EH (cell line): ENCODE measurements at places on chromosomes 13 and 19.

GRCh38 chr13:51846756-51847155, 1.8 kb upstream of the TMEM272 start:
- DNase-seq = no peak

DNA sequence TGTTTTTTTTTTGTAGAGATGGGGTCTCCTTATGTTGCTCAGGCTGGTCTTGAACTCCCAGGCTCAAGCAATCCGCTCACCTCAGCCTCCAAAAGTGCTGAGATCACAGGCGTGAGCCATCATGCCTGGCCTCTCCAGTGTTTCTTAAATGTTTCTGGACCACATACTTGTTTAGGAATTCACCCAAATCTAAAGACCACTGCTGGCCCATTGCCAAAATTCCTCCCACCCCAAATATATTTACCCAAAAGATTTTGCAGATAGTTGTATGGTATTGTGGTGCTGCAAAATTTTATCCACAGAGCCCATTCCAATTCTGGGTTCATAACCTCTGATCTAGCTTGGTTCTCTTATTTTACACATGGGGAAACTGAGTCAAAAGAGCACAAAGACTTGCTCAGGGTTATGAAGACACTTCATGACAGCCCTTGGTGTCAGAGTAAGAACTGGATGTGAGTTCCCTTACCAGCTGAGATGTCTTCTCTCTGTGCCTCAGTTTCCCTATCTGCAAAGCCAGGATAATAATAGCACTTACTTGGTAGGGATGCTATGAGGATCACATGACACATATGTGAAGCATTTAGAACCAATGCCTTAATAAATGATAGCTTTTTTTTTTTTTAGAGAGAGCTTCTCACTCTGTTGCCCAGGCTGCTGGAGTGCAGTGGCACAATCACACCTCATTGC, 10.9 kb downstream of the NFILZ start:
- no peak for DNase-seq

DNA sequence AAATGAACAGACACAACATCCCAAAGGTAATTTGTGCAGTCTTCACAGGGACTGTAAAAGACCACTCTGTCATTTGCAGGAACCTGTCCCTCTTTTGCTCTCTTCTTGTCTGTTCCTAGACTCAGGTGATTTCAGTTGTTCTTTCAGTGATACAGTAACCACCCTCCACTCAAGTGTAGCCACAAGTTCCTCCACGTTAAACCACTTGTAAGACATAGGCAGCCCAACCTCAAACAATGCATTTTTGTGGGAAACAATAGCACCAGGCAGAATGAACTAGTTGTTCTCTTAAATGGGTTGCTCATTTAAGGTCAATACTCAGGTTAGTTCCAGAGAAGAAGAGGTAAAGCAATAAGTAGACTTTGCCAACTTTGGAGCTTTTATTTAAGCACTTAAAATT, 359.4 kb downstream of the MZT1 start:
- no peak for DNase-seq

GRCh38 chr19:5967994-5968430, 9.9 kb downstream of the RANBP3 start:
- peak; percentile 82 for DNase-seq

DNA sequence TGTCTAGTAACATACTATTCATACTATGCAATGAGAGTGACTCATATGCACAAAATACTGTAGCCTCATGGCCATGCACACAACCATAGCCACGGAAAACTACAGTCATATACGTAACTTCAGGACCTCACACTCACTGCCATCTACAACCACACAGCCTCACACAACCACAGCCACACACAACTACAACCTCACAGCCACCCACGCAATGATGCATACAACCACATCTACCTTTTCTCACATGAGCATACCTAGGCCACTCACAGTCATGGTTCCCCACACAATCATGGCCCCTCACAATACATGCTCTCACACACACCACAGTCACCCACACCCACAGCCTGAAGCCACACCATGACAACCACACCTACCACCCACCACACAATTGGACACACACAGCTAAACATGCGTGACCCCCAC, 8.7 kb upstream of the TNFSF14 start:
- DNase-seq = no peak

DNA sequence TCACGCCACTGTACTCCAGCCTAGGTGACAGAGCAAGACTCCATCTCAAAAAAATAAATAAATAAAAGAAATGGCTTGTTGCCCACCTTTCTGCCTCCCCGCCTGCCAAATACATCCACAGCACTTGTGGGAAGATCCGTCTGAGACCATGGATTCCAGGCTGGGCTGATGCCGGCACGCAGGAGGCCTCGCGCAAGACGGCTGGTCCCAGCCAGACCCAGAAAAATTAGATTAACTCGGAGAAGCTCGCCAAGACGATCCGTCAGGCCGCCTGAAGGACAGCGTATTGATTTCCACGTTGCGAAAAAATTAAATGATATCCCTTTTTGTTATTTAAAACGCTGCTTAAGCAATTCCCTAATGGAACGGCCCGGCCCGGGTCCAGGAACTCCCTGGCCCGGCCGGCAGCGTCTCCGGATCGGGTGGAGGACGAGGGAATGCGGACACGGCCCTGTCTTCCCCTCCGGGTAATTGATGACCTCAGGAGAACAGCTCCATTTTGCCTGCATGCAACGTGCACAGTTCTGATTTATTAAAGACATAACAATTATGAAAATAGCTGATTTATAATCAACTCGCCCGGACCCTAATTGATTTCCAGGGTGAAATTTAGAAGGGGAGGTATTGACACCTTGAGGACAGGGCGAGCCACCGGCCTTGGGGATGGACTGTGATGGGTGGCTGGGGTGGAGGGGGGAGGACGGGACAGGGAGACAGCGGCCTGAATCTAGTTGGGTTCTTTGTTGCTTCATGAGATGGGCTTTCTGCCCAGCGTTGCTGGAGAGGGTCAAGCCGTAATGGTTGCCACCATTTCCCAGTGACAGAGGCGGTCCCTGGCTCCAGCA, 52.1 kb downstream of the ZNRF4 start:
- no peak for DNase-seq

- DNase-seq = no peak
These were observed 156.9 kb downstream of the USP12 start for GRCh38 chr13:27014406-27015359.

GRCh38 chr19:14416817-14417231, 2.3 kb downstream of the DDX39A start:
- DNase-seq = peak; percentile 34

- no peak for DNase-seq
These were observed 19.8 kb upstream of the KLHL1 start for GRCh38 chr13:70128098-70128497.

- DNase-seq = peak; percentile 13
These were observed 194.3 kb downstream of the DLEU7 start for GRCh38 chr13:50649211-50649610.

GRCh38 chr13:37226971-37227370, 121.5 kb upstream of the CSNK1A1L start:
- DNase-seq = peak; percentile 62

DNA sequence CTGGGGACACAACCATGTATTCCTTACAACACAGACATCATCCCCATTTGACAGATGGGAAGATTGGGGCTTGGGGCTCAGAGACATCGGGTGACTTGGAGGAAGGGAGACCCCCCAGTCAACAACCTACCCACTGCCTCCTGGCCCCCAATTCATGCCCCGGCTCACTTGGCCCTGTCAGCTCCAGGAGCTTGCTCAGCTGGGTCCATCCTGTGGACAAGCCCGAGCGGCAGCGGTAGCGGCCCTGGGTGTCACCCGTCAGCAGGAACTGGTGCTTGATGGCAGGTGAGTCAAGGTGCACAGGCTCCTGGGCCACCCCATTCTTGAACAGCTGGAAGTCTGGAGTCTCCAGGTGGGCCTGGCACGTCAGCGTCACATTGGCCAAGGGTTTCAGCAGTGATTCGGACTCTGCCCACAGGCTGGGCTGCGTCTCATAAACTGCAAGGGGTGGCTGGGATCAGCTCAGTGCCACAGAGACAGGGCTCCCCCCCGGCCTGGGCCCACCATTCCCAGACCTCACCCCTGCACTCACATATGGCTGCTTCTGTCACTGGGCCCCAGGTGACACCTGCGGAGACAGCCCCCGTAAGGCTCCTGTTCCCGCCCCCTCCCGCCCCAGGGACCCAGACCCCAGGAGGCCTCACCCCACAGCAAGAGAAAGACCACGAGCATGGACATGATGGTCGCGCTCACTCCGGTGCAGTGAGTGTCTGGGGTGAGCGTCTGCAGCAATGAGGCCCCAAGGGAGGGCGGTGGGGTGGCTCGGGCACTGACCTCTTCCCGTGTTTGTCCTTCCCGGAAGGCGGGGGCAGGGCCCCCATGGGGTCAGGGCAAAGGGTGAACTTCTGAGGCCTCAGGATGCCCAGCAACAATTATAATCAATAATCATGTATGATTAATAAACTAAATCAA, at the start of gene A1BG:
Gene A1BG, minus strand, starts transcription at position 733 of the 912 bp plus-strand sequence. Its CDS starts 55 bp downstream, at position 678.
- DNase-seq = no peak

GRCh38 chr19:7925171-7925851, 624 bp downstream of the CTXN1 start:
- peak; percentile 83 for DNase-seq

DNA sequence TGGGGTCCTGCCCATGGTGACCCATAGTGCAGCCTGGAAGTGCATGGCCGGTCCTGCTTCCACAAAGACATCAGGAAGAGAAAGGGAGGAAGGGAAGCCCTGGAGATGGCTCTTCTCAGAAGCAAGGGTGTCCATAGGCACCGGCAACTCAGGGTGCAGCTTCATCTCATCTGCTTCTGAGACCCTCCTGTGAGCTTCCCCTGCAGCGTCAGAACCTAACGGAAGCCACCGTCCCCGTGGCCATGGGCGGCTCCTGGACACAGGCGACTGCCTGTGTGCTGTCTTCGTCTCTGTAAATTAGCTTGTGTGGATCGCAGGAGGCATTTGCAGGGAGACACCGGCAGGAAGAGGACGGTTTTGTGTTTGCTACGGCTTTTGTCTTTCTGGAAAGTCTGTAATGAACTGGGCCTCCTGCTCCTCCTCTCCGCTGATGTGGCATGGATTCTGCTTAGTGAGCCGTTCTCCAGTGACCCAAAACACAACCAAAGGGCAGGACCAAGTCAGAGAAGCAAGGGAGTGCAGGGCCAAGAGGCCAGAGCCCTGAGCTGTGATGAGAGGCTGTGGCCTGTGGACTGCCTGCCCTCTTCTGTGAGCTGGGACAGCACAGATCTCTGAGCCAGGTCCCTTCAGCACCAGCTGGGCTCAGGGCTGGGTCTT, 2.5 kb downstream of the ATP4B start:
- DNase-seq = no peak
